ENCODE measurements at places on chromosomes 13 and 19. TPM values are rescaled to one million over a fixed set of nuclear protein-coding genes. Genes with fewer than 3 reads are reported as not detected.

DNA sequence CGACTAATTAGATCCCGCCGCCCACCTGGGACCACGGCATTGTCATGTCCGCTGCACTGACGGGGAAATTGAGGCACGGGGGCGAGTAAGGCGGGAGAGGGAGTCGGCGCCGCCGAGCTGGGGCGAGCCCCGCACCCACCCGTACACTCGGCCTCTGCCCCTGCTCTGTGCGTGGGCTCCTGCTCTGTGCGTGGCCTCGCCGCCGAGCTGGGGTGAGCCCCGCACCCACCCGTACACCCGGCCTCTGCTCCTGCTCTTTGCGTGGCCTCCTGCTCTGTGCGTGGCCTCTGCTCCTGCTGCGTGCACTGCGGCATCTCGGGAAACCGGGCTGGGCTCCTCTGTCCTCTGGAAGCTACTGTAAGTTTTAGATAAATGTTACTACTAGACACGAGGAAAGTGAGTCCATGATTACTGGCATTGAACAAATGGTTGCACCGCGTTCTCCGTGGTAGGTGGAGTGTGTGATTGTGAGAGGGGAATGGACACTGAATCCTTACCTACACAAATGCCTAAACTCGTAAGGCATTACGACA lies 826 bp upstream of the C1QTNF9 start:
- no peak for DNase-seq

The ZNF534 gene
- total RNA-seq: not detected

The DIAPH3 gene
- 5.7 TPM for total RNA-seq

The NMRK2 gene
- 0.36 TPM for total RNA-seq

All from mucosa of descending colon (tissue), 3 donors.